ENCODE measurements at places on chromosomes 6 and 20.

DNA sequence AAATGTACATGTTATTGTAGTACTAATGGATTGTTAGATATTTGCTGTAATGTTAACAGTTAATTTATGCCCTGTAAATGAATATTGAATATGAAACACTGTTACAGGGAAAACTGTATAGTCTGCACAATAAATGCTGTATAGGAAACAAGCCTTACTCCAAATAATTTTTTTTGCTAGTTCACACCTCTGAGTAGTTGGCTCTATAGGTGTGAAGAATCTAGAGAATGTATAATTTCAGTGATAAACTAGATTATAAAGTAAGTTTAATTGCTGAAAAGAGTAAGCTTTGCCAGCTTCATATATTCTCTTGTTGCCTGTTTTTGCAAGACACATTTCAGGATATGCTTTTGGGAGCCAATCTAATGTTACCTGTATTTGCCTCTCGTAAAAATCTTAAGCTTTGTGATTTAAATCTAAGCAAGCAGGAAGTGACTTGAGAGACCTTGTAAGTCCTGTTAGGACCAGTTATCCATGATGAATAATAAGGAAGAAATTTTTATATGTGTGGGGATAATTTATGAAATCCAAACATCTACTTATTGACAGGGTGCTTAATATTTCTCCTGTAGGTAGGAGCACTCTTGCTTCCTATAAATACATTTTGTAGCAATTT is 232.4 kb downstream of the ZFAND3 start:
- DNase-seq, result no peak

DNA sequence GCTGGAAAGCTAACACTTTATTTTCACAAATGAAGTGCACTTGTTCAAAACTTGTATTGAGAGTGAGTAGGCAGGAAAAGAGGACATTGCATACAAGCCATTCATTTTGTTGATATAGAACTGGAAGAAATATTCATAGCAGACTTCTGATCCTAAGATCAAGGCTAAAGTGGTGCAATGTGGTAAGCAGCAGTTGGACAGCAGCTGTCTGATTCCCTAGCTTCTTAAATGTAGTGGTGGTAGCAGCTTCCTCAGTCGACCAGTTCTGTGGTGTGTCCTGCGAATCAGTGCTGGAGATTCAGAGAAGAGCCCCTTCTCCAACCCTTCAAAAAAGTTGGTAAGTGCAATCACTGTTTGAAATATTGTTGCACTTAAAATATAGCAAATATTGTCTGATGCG is 281.7 kb upstream of the GJE1 start:
- DNase-seq, result no peak

- DNase-seq, result no peak
These were observed 91.0 kb upstream of the ESR1 start for GRCh38 chr6:151716526-151716932.

DNA sequence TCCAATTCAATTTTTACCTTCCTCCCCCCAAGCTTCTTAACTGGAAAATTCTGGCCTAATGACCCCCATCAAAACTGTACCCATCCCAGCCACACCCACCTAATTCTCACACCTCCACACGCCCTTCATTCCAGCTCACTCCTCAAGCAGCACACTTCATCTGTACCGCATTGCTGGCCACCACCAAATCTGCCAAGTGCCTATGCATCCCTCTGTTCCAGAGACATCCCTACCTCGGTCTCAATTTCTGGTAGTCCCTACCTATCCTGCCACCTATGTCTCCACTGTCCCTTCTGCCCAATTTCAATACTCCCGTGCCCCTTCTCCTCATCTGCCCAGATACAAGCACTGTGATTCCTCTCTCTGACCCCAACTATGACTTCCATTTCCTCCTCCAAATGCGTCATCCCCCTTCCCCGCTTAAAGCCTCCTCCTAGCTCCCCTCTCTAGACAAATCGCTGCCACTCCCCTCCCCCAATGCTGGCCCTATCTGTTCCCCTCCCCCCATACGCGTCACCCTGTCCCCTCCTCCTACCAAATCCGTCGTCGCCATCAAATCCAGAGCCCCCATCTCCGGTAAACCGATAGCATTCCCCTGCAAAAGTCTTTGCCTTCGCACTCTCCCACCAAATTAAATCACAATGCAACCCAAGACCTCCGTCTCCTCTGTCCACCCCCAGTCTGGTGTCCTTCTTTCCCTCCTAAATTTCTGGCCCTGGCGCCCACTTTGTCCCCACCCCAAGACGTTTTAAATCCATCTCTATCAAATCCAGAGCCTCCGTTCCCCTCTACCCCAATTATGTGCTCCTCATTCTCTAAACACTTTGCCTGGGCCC is 1.2 kb downstream of the MTCH1 start:
- no peak for DNase-seq

DNA sequence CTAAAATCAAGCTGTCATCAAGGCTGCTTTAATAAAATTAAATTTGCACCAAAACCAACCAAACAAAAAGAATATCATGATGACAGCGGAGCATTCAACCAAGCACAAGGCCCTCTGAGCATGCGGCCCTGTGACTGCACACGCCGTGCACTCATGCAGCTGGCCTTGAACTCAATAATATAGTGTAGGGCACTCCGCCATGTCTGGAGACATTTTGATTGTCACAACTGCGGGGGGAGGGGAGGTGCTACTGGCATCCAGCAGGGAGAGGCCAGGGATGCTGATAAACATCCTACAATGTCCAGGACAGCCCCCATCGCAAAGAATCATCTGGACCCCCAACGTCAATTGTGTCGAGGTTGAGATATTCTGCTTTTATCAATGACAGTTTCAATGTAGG is 9.7 kb downstream of the MOCS3 start:
- no peak for DNase-seq

DNA sequence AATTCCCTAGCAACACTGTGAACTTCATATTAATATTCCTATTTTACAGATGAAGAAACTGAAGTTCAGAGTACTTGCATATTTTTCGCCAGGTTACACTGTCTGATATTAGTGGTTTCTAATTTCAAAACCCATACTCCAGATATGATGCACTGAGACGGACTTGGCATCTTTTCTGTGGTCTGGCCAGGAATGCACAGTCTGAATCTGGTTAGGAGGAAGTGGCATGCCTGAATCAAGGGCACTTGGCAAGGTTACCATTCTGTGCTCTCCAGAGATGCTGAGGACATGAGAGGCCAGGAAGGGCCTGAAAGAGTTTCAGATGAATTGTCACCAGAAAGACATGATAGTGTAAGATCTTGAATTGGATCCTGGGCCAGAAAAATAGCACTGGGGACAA is 150.1 kb downstream of the HAO1 start:
- no peak for DNase-seq

- no peak for DNase-seq
These were observed 35.2 kb downstream of the SAMD3 start for GRCh38 chr6:130187335-130188206.

- no peak for DNase-seq
These were observed 118.2 kb downstream of the PTCHD4 start for GRCh38 chr6:47992809-47993208.

DNA sequence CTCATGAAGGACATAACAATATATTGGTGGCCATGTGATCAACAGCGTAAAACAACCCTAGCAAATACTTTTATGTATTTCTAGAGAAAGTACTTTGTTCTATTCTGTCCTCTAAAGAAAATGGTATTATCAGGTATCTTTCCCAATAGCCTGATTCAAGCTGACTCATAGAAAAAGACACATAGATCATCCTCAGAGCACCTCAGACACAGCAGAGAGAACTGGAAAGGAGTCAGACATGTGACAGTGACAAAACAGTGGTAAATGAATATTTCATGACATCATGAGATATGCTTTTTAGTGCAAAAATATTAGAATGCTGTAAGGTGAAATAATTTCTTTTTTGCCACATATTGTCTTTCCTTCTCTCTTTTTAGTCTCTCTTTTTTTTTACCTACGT is 1355.0 kb upstream of the MAP3K7 start:
- DNase-seq, result no peak

- DNase-seq, result no peak
These were observed 67.6 kb upstream of the MPC1 start for GRCh38 chr6:166450167-166450873.

DNA sequence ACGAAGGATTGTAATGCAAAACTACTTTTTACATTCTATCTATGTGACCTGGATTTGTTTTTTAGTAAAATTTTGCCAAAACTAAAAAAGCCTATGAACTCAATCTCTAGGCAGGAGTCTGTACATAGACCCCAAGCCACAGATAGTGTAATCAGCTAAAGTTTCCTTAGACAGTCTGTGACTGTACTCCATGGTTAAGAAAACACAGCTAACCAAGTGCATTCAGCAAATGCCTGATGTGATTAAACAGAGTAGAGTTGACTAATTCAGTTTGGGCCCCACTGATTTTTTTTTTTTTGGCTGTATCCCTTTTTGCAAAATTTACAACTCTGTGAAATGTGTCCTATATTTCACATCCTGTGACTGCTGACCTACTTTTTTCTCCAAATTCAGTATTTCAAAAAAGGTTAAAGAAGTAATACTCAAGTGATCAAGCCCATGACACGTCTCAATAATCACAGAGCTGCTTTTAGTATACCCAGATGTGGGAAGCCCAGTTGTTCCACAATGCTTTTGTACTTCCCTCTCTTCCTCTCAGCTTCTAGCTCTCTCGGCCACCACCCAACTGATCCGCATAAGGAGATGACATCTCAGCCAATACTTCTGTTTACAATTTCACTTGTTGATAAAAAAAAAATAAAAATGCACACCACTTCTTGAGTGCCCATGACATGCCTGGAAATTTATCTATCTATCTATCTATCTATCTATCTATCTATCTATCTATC is 108.8 kb upstream of the TBX18 start:
- no peak for DNase-seq

GRCh38 chr20:4875578-4876067 is 125.7 kb downstream of the SLC23A2 start:
- DNase-seq, result no peak

- DNase-seq, result no peak
These were observed 61.5 kb upstream of the STXBP5 start for GRCh38 chr6:147142684-147143245.

DNA sequence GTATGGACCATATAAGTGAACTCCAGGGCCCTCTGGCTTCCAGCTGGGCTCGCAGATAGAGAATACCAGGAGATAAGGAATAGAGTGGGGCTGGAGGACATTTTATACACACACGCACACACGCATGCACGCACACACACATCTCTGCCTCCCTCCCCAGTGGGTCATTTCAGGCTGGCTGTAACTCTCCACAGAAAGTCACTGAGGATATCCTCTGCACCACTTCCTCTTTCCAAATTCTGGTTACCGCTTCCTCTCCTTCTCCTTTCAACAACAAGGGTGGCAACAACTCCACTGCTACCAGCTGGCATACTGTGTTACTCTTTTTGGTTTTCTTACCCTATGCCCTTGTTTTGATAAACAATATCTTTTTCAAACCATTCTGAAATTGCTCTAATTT is 280.2 kb downstream of the COL12A1 start:
- no peak for DNase-seq

DNA sequence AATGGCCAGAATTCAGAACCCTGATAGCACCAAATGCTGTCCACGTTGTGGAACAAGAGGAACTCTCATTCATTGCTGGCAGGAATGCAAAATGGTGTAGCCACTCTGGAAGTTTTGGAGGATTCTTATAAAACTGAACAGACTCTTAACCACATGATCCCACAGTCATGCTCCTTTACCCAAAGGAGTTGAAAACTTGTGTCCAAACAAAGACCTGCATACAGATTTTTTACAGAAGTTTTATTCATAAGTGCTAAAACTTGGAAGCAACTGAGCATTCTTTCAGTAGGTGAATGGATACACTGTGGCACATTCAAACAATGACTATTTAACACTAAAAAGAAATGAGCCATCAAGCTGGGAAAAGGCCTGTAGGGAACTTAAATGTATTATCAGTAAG is 32.5 kb downstream of the PREP start:
- no peak for DNase-seq

DNA sequence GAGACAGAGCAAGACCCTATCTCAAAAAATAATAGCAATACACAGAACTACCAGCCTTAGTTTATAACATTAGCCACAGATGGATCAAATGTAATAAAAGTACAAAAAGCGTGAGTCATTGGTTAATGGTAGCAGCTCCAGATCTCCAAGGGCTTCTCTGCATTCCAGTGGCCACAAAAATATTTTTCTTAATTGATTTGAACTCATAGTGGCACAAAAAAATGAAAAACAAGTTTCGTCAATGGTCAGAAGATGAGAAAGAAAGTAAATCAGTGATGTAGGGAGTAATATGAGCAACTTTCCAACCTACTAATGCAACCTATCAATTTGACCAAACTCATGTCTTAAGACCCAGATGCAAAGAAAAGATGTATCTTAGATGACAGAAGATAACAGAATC is 79.6 kb downstream of the CEP57L1 start:
- DNase-seq, result no peak

GRCh38 chr6:14333556-14334305 is 216.2 kb downstream of the CD83 start:
- DNase-seq, result no peak

DNA sequence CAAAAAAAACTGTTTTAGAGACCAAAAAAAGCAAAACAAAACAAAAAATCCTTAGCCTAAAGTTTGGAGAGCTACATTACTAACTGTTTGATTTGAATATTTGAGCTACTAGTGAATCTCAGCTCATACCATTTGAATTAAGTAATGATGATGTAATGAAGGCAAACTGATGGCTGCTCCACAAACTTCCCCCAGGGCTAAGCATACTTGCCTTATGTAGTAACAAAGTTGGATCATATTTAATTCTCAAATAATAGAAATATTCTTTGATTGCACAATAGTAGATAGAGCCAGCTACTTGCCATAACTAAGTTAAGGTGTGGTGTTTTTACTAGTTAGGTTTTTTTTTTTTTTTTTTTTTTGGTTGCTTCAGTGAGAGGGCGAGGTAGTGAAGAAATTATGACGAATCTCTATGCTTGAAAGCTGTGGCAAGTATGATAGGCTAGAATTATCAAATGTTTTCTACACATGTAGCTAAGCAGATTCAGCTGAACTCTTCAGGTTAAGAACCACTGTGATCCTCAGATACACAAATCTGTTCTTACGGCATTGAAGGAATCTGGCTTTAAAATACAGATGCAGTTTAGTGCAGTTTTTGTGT is 2.9 kb downstream of the RAB32 start:
- no peak for DNase-seq

DNA sequence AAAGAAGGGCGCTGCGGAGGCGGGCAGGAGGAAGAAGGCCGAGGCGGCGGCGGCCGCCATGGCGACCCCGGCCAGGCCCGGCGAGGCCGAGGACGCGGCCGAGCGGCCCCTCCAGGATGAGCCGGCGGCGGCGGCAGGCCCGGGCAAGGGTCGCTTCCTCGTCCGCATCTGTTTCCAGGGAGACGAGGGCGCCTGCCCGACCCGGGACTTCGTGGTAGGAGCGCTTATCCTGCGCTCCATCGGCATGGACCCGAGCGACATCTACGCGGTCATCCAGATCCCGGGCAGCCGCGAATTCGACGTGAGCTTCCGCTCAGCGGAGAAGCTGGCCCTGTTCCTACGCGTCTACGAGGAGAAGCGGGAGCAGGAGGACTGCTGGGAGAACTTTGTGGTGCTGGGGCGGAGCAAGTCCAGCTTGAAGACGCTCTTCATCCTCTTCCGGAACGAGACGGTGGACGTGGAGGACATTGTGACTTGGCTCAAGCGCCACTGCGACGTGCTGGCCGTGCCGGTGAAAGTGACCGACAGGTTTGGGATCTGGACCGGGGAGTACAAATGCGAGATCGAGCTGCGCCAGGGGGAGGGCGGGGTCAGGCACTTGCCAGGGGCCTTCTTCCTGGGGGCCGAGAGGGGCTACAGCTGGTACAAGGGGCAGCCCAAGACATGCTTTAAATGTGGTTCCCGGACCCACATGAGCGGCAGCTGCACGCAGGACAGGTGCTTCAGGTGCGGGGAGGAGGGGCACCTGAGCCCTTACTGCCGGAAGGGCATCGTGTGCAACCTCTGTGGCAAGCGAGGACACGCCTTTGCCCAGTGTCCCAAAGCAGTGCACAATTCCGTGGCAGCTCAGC is 780 bp downstream of the ZCCHC3 start:
- DNase-seq, result no peak
